ENCODE measurements at places on chromosomes 3 and 15.

DNA sequence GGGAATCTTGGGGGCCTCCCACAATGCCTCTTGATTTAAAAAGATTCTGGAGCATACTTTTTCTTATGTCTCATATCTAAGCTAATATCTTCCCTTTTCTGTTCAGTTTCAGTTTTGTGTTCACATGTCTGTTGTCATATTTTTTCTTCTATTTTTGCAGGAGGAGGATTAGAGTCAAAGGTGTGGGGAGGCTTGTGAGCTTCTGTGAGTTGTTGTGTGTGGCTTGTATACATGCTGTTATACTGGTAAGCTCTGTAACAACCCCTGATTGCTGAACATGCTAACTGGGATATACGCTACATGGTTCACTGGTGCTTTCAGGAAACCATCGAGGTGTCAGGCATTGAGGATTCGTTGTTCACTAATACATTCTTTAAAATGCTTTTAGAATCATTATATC lies 83.5 kb downstream of the SLC25A26 start:
- DNase-seq = no peak

DNA sequence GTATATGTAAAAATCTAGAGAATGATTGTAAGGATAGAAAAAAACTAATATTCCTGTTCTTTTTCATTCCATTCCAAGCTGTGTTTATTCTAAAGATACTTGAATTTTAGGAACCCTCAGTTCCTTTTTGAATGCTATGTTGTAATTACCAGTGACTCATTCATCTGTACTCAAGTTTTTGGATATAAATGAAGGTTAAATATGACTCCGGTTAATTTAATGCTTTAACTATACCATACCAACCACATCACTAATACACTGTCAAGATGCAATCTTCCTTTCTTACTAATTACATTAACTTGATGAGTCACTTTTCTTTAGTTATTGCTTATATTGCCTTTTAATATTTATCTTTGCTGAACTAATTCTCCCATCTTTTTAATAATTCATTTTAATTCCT lies 68.8 kb upstream of the ZNF148 start:
- no peak for DNase-seq

DNA sequence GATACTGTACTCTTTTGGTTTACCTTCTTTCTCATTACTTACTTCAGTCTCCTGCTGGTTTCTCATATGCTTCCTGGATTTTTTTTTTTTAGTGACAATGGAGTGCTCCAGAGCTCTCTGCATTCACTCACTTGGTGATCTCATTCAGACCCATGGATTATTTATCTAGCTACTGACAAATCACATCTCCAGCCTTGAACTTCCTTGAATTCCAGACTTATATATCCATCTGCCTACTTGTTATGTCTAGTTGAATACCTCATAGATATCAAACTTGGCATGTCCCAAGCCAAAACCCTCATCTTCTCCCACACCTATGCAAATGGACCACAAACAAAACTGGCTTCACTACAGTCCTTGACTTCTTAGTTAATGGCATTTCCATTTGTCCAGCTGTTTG lies 234.7 kb upstream of the ZPLD1 start:
- no peak for DNase-seq

DNA sequence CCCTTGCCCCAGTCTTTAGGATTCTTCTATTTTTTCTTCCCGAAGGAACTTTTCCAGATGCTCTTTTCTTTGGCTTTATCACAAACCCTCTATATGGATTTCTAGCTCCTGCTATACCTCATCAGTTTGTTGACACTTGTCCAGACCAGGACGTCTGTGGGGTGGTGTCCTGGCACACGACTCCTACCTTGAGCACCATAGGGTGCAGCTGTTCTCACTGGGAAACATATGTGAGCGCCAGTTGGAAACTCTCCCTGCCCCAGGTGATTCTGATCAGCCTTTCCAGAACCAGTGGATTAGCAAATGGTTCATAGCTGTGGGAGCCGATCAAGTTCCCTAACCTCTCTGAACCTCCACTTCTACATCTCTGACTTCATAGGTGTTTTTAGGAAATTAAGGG lies 40.6 kb upstream of the USP3 start:
- DNase-seq = no peak

- DNase-seq = no peak
Measured at GRCh38 chr3:154229217-154229590, 95.1 kb downstream of the DHX36 start.
